ENCODE measurements at places on chromosomes 4 and X. TPM values are rescaled to one million over a fixed set of nuclear protein-coding genes. Genes with fewer than 3 reads are reported as not detected.

DNA sequence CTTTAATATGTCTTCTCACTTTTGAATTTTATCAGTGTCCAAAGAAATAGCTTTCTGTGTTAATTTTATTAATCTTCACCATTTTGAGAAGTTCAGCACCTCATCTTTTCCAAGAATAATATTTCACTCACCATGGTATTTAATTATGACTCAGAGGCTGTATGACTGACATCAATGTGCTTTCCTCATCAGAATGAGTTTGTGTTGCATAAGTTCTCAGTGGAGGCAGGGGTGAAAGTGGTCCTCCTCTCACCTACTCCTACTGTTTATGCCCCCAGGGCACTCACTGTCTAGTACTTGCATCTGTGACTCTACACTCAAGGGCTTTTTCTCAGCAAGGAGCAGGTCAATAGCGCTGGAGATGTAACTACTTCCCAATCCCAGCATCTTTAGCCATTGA is 905.3 kb upstream of the INTU start:
- H3K27ac ChIP-seq: no peak overlapping the region
- H3K4me1 ChIP-seq: no peaks in the 10 kb centered on the region
- H3K36me3 ChIP-seq: no peaks in the 10 kb centered on the region
- H3K4me3 ChIP-seq: no peak overlapping the region

- no peaks in the 10 kb centered on the region for H3K4me1 ChIP-seq
- DNase-seq: no peak
- H3K27me3 ChIP-seq: no peaks in the 10 kb centered on the region
- H3K27ac ChIP-seq: no peak overlapping the region
- no peaks in the 10 kb centered on the region for H3K36me3 ChIP-seq
Measured at GRCh38 chrX:27997622-27998021, 16.4 kb upstream of the DCAF8L1 start.

The GDPD2 gene
- 0.63 TPM for total RNA-seq

- DNase-seq: no peak
- no peaks in the 10 kb centered on the region for H3K36me3 ChIP-seq
- H3K27ac ChIP-seq: no peak overlapping the region
Measured at GRCh38 chr4:106587558-106587957, 219.0 kb upstream of the GIMD1 start.

- H3K36me3 ChIP-seq: no peaks in the 10 kb centered on the region
- H3K4me1 ChIP-seq: no peaks in the 10 kb centered on the region
- no peak overlapping the region for H3K27ac ChIP-seq
- no peaks in the 10 kb centered on the region for H3K27me3 ChIP-seq
Measured at GRCh38 chr4:130214268-130214667, 1118.3 kb downstream of the C4orf33 start.

The ZRSR2 gene
- 16.0 TPM for total RNA-seq

DNA sequence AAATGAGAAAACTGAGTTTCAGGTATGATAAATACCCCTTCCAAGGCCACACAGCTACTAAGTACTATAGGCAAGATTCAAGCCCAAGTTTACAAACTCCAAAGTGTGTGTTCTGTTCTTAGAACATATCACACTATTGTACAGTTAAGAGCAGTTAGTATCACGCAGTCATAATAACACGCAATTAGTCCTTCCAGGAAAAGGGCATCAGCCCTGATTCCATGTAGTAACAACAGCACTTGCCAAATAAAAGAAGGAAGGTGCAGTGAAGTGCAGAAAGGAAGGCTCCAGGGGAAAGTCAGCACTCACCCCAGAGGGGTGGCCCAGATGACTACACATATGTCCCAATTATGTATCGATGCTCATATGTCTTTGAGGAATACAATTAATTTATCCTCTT is 4.4 kb downstream of the TASL start:
- H3K27me3 ChIP-seq: no peaks in the 10 kb centered on the region
- H3K4me3 ChIP-seq: no peak overlapping the region
- DNase-seq: no peak

GRCh38 chrX:130669233-130669632 is 233.8 kb downstream of the ENOX2 start:
- no peaks in the 10 kb centered on the region for H3K27me3 ChIP-seq
- no peak overlapping the region for H3K4me3 ChIP-seq
- peaks cover 15% of the 10 kb centered on the region for H3K36me3 ChIP-seq
- no peak overlapping the region for H3K27ac ChIP-seq

The SRPX2 gene
- total RNA-seq: not detected

DNA sequence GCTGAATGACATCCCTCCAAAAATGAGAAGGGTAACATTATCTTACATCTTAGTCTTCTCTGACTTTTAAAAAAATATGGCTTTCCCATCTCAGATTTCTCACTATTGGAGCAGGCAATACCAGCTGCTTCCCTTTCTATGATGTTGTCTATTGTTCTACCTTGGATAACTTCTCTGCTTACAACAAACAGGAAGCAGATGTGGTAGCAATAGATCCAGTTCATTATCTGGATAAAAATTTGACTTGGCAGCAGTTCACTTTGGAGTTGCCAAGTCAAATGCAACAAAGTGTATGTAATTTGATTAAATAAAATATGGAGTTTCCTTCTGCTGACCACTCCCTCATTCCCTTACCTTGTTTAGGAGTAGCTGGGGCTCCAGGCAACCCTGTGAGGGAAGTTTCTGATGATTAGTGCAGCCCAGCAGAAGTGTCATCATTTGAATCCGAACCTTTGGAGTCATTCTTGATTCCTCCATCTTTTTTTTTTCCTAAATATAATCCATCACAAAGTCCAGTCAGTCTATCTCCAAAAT is 72.0 kb upstream of the GPRIN3 start:
- no peaks in the 10 kb centered on the region for H3K36me3 ChIP-seq
- no peak overlapping the region for H3K27ac ChIP-seq
- H3K27me3 ChIP-seq: no peaks in the 10 kb centered on the region
- H3K4me3 ChIP-seq: no peak overlapping the region
- no peaks in the 10 kb centered on the region for H3K4me1 ChIP-seq

The CXCL8 gene
- total RNA-seq: not detected

All from activated CD8-positive, alpha-beta T cell treated with anti-CD3 and anti-CD28 coated beads, Interleukin-2, amount 10 ng/mL, durations not matched to agents 7 days and 5 days (primary cell).